ENCODE measurements at places on chromosomes 16 and 17.
A peak's percentile ranks its signal among the peaks of the same experiment; 100 is the strongest.

DNA sequence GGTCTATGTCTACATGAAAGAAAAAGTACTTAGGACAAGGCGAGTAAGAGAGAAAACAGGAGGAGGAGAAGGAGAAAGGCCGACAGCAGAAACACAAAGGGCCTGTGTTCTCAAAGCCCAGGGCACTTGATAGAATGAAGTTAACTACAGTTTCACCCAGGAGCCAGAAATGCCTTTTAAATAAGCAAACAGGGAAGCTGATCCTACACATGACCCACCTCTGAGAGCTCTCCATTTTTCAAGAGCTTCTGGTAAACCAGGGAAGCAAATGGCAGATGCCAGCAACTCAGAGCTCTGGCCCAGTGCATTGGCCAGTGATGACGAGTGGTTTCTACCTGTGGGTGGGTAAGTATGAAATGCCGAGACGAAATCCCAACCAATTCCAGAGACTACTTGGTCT, 163.4 kb downstream of the ZFHX3 start:
- DNase-seq, result no peak

DNA sequence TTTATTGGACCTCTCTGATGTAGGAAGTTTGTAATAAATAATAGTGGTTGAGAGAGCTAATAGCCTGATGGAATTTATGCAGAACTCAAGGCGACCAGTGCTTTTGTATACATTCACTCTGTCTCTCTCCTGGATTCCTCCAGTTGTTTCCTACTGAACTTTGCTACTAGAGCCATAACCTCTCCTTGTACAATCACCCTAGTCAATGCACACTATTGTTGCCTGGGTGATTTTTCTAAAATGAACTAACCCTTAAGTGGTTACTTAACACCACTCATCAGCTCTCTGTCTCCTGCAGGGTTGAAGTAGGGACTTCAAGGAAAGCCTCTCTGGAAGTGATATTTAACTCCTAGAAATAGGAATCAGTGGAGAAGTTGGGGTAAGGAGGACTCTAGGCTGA, 9.7 kb downstream of the PHKB start:
- DNase-seq, result no peak

GRCh38 chr17:79864617-79865250, 25.5 kb upstream of the CBX4 start:
- no peak for DNase-seq

GRCh38 chr17:58755577-58756245, at the start of gene PPM1E:
TSS of gene PPM1E (plus strand) at chr17:58755854.
- DNase-seq, result peak; percentile 82

DNA sequence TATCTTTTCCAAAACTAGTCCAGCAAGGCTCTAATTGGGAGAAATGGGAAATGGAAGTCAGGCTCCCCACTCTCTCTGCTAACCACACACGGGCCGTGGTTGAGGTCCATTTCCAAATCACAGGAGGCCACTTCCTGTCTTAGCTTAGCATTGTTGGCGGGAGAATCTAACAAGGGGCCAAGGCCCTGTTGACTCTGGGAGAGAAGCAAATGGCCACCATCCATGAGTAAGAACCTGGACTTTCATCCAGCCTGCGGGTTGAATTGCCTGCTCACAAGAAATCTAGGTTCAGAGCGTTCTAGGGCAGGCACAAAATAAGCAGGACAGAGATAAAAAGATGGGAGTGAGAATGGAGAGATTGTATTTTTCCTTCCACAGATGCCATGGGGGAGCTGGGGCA, 5.7 kb downstream of the FAM20A start:
- no peak for DNase-seq
